Fibroblast of gingiva (primary cell): ENCODE measurements at places on chromosomes 6 and 20.

DNA sequence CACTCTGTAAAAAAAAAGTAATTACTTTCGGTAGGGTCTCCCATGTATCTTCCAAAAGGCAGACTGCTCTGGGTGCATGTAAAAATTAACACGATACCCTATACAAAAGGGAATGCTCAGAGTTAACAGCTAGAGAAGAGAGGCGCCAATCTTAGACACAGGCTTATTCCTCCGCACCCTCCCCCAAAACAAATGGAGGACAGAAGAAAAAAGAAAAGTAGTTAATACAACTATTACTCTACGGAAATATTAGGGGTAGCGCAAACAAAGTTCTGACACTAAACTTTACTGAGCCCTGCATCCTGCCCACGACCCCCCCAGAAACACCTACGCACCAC is 331 bp upstream of the UFL1 start:
- DNase-seq = no peak

- no peak for DNase-seq
These were observed 8.7 kb upstream of the ILRUN start for GRCh38 chr6:34705241-34705640.

DNA sequence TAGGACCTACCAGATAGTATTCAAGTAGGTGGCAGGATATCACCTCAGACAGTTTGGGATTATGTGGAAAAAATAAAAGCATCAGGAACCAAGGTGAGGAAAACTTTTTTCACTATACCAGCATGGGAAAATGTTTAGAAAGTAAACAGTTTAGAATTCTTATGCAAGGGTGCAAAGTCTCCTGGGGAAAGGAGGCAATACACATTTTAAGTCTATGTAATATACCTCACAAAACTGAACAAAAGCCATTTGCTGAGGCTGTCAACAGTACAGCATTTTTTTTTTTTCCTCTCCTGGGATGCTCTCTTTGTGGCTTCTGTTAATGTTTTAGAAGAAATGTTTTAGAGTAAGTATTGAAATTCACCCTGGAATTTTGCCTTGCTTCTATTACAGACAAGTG is 73.5 kb downstream of the PHF3 start:
- DNase-seq = no peak

GRCh38 chr20:419556-420165 is 11.6 kb downstream of the RBCK1 start:
- DNase-seq = no peak

- DNase-seq = no peak
These were observed 28.3 kb upstream of the ID1 start for GRCh38 chr20:31576751-31577150.
